Esophagus squamous epithelium (tissue), 5 donors: ENCODE measurements at places on chromosomes 16 and 17.

DNA sequence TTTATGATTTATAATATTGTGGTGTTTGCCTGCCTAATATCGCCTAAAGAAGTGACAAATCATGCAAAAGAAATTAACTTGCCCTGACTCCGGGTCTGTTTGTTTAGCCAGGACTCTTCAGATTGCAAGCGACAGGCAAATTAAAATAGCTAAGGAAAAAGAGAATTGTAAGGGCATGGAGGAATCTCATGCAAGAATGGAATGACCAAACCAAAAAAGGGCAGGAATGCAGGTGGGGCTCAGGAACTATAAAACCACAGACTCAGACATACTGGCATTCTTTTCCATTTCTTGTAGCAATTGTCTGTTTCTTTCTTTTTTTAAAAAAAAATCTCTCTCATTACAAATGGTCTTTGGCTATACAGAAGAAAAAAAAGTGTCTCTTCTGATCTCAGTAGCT is 188.1 kb upstream of the XYLT1 start:
- DNase-seq = no peak

- no peak for DNase-seq
These were observed 13.5 kb downstream of the SPATA32 start for GRCh38 chr17:45248132-45248957.

DNA sequence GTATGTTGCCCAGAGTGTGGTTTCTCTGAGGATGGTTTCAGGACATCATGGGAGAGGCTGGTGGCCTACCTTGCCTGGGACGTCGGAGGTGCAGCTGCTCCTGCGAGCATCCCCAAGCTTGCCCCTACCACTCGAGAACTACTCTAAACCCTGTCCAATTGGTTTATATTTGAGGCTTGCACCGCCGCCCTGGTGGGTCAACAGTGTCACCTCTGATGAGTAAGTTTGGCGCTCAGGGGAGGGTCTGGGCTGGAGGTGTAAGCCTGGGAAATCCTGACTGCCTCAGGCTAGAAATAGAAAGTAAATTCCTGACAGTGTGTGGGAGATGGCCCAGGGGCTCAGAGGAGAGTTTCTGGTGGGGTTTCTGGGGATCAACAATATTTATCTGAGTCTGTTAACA is 48.2 kb downstream of the CCDC42 start:
- no peak for DNase-seq

GRCh38 chr17:4498461-4499397 is at the start of gene SPNS2:
Gene SPNS2 (plus strand): TSS chr17:4498881. CDS start chr17:4499048, 167 bp downstream.
- no peak for DNase-seq

DNA sequence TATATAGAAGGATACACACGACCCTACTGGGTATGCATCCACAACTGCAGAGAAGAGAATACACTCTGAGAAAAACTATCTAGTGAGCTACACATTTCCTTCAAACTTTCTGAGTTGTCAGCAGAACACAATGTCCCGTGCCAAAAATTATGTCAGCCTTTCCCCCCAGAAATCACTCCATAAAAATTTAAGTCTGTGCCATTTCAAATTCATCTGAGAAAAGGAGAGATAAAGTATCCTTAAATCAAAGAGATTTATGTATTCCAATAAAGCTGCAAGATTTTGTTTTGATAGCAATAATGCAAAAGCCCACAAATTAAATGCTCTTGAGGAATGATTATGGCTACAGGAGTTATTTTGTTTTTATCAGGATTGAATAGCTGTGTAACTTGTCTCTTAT is 760.1 kb downstream of the CDH11 start:
- DNase-seq = no peak

- no peak for DNase-seq
These were observed 2.1 kb downstream of the FOXF1 start for GRCh38 chr16:86512301-86512859.

DNA sequence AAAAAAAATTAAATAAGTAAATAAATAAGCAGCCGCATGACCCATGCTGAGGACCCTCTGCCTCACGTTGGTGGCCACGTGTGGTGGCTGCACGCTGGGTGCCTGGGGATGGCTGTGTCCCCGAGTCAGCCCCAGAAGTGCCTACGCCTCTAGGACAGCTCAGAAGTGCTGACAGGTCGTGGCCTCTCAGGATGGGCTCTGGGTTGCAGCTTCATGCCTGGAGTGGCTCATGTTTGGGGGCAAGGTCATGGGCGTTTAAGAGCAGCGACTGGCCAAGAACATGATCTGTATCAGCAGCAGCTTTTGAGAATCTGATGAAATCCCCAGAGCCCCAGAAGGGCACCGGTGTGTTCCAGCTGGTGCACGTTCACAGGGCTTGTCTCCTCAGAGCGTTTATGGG is 26.8 kb upstream of the CAPN15 start:
- DNase-seq = no peak

GRCh38 chr17:930258-930657 is 49.3 kb downstream of the NXN start:
- no peak for DNase-seq

- no peak for DNase-seq
These were observed 217.7 kb downstream of the CCDC182 start for GRCh38 chr17:57527221-57528057.

- no peak for DNase-seq
These were observed 13.8 kb downstream of the STXBP4 start for GRCh38 chr17:54982399-54982798.

GRCh38 chr16:53768593-53768992 is 64.6 kb downstream of the FTO start:
- no peak for DNase-seq

DNA sequence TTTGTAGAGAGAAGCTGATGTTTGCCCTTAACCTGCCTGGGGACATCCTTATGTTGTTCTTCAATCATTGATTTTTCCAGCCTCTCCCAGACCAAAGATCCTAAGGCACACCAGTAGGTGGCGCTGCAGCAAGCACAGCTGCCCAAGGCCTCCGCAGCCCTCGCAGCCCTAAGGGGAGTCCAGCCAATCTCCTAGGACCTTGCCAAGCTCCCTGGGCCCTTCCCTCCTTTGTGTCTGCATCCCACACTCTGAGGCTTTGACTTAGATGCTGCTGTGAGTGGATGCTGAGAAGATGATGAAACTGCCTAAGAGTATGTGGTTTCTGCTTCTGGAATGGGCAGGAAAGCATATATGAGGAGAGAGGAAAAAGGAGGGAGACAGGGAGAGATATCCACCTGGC is 47.1 kb downstream of the SPACA3 start:
- no peak for DNase-seq

DNA sequence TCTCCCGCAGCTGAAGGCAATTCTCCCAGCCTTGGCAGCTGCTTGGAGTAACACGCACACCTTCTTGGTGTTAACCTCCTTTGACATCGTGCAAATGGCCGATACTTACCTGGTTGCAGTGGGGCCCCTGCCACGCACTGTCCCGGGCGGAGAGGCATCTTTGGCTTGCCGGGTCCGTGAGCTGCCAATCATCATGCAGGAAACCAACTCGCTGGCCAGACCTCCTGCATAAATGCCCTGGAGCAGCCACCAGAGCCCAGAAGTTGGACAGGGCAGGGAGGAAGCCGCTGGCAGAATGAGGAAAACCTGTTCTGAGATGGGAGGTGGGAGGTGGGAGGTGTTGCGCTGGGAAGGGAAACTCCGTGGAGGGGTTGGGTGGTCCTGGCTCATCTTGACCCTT is 41.7 kb upstream of the CREBBP start:
- DNase-seq = no peak

DNA sequence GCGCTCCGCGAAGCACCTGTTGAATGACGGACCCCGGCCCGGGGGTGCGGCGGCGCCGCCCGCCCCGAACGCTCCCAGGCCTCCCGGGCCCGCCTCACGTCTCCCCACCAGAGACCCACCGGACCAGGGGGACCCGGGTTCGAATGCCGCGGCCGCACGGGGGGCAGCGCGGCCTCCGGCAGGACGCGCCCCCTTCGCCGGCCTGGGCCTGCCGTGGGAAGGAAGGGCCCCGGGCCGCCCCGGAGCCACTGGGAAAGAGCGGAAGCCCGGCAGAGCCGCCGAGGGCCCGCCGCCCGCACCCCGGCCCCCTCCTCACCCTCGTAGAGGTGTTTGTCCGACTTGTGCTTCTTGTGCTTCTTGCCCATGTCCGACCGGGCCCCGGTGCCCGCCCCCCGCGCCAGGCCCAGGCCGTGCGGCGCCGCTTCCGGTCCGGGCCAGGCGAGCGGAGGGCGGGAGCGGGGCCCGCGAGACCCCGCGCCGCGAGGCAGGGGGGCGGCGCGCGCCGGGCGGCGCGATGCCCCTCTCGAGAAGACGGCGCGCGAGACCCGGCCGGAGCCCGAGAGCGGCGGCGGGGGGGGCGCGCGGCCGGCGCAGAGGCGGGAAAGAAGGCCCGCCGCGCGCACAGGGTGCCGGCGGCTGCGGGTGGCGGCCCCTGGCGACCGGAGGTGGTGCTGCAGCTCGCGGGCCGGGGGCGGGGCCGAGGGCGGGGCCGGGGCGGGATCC is at the start of gene BRD7:
BRD7 (minus strand) TSS at position 579 of the 723 bp plus-strand sequence; CDS start at position 365, 214 bp downstream.
- no peak for DNase-seq

- DNase-seq = no peak
These were observed 92.5 kb upstream of the HAS3 start for GRCh38 chr16:69012906-69013305.

DNA sequence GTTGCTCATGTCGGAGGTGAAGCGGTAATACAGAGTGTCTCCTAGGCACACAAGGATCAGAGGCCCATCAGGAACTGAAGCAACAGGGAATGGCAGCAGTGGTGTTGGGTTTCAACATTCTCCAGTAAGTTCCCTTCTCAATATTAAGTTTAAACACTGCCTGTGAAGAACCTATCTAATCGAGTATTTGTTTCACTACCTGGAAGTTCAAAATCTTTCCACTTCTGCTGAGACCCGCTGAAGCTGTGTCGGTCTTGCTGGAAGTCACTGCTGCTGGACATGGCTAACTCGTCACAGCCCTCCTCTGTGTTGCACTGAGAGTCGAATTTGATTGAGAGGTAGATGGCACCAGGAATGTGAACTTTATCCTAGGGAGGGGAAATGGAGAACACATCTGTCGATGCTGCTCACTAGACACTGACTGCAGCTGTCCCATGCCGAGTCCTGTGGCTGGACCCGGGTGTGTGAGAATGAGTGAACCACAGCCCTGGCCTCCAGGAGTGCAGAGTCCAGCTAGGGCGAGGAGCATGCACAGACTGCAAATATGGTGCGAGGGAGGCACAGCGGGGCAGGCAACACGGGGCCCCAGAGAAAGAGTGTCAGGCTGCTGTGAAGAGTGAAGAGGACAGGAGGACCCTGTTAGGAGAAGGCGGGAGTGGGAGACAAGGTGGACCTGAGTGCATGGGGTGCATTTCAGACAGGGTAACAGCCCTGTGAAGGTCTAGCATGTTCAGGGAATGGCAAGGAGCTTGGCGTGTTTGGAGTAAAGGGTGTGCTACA is 50.1 kb upstream of the ATP2A3 start:
- DNase-seq = no peak

DNA sequence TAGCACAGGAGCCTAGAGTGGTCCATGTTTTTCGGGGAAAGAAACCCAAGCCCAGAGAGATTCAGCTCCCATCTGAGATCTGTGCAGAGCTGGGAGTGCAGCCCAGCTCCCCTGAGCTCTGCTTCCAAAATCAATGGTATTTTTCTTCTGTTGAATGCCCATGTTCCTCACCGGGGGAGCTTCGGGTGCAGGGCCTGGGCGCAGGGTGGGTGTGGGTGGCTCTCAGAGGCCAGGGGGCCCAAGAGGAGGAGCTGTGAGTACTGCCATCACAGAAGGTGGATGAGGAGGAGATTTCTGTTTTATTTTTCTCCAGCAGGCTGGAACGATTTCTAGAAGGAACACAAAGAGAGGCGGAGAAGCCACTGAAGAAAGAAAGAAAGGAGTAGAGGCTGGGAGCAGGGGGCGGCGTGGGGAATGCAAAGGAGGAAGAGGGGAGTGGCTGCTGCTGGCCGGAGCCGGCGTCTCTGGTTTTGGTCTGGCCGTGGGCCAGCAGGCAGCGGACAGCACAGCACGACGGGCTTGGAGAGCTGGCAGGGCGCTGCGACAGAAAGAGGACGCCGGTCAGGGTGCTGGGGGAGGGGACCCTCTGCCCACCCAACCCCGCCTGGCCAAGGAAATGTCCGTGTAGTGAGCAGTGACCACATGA is 76.2 kb upstream of the KSR1 start:
- no peak for DNase-seq

DNA sequence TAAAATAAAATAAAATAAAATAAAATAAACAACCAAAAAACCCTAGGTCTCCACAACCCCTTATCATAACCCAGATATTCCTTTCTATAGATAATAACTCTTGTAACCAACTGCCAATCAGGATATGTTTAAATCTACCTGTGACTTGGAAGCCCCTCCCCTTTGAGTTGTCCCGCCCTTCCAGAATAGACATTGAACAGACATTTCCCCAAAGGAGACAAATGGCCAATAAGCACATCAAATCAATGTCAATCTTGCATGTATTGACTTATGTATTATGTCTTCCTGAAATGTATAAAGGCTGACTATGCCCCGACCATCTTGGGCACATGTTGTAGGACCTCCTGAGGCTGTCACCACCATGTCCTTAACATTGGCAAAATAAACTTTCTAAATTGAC is 1.5 kb upstream of the MAPK7 start:
- DNase-seq = no peak

- DNase-seq = no peak
These were observed 702 bp downstream of the NUDT21 start for GRCh38 chr16:56450275-56450985.

GRCh38 chr17:65664266-65664665 is 102.8 kb upstream of the AXIN2 start:
- DNase-seq = no peak

DNA sequence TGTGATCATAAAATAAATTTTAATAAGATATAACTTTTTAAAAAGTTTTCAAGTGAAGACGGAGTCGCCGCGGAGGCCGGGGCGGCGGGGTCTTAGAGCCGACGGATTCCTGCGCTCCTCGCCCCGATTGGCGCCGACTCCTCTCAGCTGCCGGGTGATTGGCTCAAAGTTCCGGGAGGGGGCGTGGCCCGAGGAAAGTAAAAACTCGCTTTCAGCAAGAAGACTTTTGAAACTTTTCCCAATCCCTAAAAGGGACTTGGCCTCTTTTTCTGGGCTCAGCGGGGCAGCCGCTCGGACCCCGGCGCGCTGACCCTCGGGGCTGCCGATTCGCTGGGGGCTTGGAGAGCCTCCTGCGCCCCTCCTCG is at the start of gene FOXC2:
FOXC2 (plus strand) TSS at position 229 of the 365 bp plus-strand sequence. CDS start 507 bp downstream, outside the sequence.
- DNase-seq = no peak

- DNase-seq = no peak
These were observed 17.9 kb downstream of the PSME3IP1 start for GRCh38 chr16:57167953-57168352.

GRCh38 chr16:82735673-82736091 is 108.9 kb downstream of the CDH13 start:
- DNase-seq = no peak

DNA sequence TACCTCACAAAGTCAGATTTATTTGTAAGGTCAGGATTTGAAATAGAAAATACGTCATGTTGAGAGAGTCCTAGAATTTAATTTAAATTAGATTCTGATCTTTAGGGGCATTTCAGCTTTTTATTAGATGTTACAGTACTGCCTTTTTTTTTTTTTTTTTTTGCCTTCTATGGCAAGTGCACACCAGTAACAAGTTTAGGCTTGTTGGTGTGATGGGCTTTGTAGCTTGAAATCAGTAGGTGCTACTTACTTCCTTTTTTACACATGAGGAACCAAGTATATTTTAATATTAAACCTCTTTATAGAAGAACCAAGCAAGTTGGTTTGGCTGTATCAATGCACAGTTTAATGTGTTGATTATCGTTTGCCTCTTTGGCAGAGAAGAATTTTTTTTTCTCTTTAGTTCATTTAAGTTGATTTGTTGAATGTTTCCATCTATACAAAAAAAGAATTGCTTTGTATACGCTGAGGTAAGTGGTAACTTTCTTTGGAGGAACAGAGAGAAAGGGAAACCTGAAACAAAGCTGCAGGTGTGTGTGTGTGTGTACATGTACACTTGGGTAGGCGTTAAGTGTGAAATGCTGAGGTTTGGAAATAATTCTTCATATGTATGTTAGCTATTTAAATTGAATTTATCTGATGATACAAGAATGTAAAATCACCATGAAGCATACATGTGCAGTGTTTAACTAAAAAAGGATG is 15.7 kb downstream of the RBL2 start:
- DNase-seq = no peak
